ENCODE measurements at places on chromosomes 13 and 19.

- DNase-seq: peak; percentile 81
Observed at GRCh38 chr13:45696610-45697226, 5.4 kb upstream of the CBY2 start.

DNA sequence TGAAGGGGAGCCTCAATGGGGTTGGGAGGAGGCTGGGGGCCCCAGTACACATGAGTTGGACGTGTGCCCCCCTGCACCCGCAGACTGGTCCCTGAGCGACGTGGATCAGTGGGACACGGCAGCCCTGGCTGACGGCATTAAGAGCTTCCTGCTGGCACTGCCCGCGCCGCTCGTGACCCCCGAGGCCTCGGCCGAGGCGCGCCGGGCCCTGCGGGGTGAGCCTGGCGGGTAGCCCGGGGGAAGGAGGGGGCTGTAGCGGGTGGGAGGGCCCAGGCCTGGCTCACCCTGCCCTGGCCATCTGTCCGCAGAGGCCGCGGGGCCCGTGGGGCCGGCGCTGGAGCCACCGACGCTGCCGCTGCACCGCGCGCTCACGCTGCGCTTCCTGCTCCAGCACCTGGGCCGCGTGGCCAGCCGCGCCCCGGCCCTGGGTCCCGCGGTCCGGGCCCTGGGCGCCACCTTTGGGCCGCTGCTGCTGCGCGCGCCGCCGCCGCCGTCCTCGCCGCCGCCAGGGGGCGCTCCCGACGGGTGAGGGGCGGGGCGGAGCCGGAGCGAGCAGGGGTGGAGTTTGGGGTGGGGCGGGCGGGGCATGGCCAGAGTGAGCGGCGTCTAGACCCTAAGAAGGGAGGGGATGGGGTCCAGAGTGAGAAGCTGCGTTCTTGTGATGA is 8.1 kb downstream of the PIK3R2 start:
- no peak for DNase-seq

GRCh38 chr19:28899703-28900102 is 313.2 kb downstream of the UQCRFS1 start:
- no peak for DNase-seq

- DNase-seq: no peak
Observed at GRCh38 chr19:41626877-41627276, at the start of gene CEACAM4. Gene CEACAM4, minus strand, starts transcription at chr19:41627074. Its CDS starts 111 bp downstream, at chr19:41626963.

GRCh38 chr13:92164822-92165221 is 766.4 kb downstream of the GPC5 start:
- no peak for DNase-seq

DNA sequence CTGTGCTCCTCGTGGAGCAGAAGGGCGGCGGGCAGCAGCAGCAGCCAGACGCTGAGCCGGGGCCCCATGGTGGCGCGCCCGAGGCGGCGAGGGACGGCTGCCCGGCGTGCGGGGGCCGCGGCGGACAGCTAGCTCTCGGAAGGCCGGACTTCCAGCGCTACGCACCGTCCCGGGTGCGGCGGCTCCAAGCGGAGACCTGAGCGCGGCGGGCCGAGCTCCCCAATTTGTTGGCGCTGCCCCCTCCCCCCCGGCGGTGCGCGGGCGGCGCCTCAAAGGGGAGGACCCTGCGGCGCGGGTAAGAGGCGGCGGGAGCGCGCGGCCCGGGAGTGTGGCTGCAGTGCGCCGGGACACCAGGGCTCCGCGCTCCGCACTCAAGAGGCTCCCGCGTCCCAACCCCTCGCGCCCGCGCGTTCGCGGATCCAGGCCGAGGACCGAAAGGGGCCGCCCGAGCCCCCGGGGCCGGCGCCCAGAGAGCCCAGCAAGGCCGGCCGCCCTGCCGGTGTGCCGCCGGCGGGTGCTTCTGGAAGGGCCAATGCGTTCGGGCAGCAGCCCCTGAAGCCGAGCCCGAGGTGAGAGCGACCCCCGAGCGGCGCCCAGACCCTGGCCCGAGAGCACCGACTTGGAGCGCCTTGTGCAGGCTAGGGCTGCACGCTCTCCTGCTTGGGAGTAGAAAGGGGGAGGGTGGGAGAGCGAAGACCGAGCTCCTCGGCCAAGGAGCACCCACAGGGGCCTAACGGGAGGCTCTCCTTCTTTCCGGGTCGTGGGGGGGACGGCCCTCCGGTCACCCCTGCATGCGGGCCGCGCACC is at the start of the genes COL4A1 and COL4A2:
Gene COL4A1, minus strand, starts transcription at position 198 of the 807 bp plus-strand sequence. Its CDS starts 130 bp downstream, at position 68.
Gene COL4A2, plus strand, starts transcription at position 325 of the 807 bp plus-strand sequence. CDS start 620 bp downstream, outside the sequence.
- no peak for DNase-seq

GRCh38 chr13:74641586-74641985 is 507.4 kb upstream of the KLF12 start:
- no peak for DNase-seq

- DNase-seq: no peak
Observed at GRCh38 chr13:111317571-111318345, 2.7 kb upstream of the TEX29 start.

- DNase-seq: no peak
Observed at GRCh38 chr19:10643172-10643967, 10.8 kb upstream of the ILF3 start.

GRCh38 chr13:20331949-20332348 is 99.8 kb upstream of the GJB6 start:
- no peak for DNase-seq

All from GM12864 (cell line).